ENCODE measurements at places on chromosomes 3 and 15. TPM values are rescaled to one million over a fixed set of nuclear protein-coding genes. Genes with fewer than 3 reads are reported as not detected.

Gene SLC38A3
- not detected for total RNA-seq

Gene SERINC4
- 0.17 TPM for total RNA-seq

Gene DNAH1
- 30.1 TPM for total RNA-seq

Gene UPK1B
- total RNA-seq: not detected

Gene GHRL
- 6.9 TPM for total RNA-seq

Gene SLC27A2
- 45.3 TPM for total RNA-seq

Gene RTP4
- total RNA-seq: 21.6 TPM

Gene GABRB3
- not detected for total RNA-seq

Gene SNX22
- 0.51 TPM for total RNA-seq

Gene SNAP23
- 72.3 TPM for total RNA-seq

Gene PPP2R3A
- 0.05 TPM for total RNA-seq

Gene CISH
- 481 TPM for total RNA-seq

Gene ANKRD63
- total RNA-seq: not detected

Gene TUSC7
- total RNA-seq: not detected

Gene NR2C2
- total RNA-seq: 62.1 TPM

Gene DPPA2
- not detected for total RNA-seq

Gene OR4F15
- total RNA-seq: not detected

Gene MASP1
- not detected for total RNA-seq

Gene SLC28A1
- not detected for total RNA-seq

Gene ISL2
- total RNA-seq: 1.5 TPM

Gene KBTBD8
- 12.4 TPM for total RNA-seq

Gene NME9
- not detected for total RNA-seq

Gene GPR87
- total RNA-seq: 0.22 TPM

Gene ZBTB47
- 2.0 TPM for total RNA-seq

Gene WDR5B
- 5.0 TPM for total RNA-seq

Gene ABHD6
- total RNA-seq: 6.1 TPM

Gene CPLX3
- total RNA-seq: 0.91 TPM

Gene ACTC1
- not detected for total RNA-seq

Gene SLC22A13
- 0.78 TPM for total RNA-seq

Gene PLSCR2
- 1.1 TPM for total RNA-seq

Gene SLC9A9
- 19.3 TPM for total RNA-seq

Gene SCAANT1
- total RNA-seq: not detected

Gene IFT122
- total RNA-seq: 19.2 TPM

Gene GOLGA8T
- total RNA-seq: not detected

Gene PTX3
- total RNA-seq: not detected

Gene GOLGA6L10
- total RNA-seq: 0.37 TPM

Gene MME
- total RNA-seq: not detected

Gene ILDR1
- total RNA-seq: 0.37 TPM

Data from T-helper 1 cell treated with Interleukin-12 subunit alpha and Interleukin-12 subunit beta and Interleukin-4 antibody, amounts not matched to agents 30 ng/mL and 1 ng/mL, for 36 hours (primary cell).